ENCODE measurements at places on chromosomes 5 and 9. TPM values are rescaled to one million over a fixed set of nuclear protein-coding genes. Genes with fewer than 3 reads are reported as not detected.

GRCh38 chr9:99119976-99120655 lies 15.2 kb downstream of the TGFBR1 start:
- no peak for DNase-seq

- no peak for DNase-seq
Observed at GRCh38 chr9:14068690-14069089, 245.3 kb downstream of the NFIB start.

DNA sequence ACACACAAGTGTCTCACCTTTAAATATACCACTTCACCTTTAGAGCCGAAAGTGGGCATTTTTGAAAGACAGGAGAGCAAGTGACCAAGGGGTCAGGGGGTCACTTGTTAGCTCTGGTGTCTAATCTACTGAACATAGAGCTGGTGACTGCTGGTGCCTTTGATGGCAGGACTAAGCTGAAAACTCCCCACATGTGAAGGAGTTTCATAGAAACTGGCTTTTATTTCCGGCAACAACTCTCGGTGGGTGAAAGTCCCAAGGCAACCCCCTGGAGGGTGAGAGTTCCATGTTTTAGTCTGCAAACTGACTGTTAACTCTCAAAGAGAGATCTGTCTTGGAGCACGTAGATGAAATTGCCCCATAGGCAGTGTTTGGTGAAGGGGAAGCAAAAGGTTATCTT lies 466.9 kb downstream of the DMRTA1 start:
- no peak for DNase-seq

GRCh38 chr5:149664666-149665415 lies 65.3 kb upstream of the PPARGC1B start:
- DNase-seq = no peak

DNA sequence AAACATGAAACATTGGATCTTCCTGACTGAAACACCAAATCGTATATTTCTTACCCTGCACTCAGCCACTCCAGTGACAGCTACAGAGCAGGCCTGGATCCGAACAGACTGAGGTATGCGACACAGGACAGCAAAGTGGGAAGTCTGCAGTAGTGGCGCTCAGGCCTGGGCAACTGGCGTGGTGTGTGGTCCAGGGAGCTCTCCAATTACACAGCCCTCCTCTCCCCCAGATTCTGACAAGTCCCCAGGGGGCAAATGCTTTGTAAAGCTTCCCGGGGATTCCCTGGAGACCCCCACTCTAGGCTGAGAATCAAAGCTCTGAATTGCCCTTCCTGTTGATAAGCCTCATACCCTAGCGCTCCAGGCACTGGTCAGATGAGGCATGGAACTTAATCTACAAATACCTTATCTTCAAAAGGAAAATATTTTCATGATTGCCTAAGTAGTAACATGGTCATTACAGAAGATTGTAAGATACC lies 104.8 kb upstream of the ERCC6L2 start:
- DNase-seq = no peak

- no peak for DNase-seq
Observed at GRCh38 chr5:3899093-3899492, 303.5 kb downstream of the IRX1 start.

- DNase-seq = no peak
Observed at GRCh38 chr5:65190328-65191053, 291.2 kb downstream of the ADAMTS6 start.

DNA sequence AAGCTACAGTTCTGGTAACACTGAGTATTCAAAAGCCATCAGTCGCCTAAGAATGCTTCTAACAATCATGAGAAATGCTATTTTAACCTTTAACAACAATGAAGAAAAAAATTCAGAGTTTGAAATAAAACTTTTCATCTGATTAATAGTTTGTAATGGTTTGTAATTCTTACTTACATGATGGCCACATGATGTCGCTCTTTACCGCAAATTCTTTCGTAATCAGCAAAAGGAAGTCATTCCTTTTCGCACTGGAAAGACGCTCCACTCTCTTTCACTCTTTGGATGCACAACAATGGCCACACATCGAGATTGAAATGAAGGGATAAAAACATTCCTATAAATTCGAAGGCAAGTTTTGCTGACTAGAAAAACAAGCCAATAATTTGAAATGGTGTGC lies at the start of gene PCDHA7:
Gene PCDHA7 (plus strand): TSS at position 277 of the 400 bp plus-strand sequence. CDS start 115 bp downstream, at position 392.
- no peak for DNase-seq

DNA sequence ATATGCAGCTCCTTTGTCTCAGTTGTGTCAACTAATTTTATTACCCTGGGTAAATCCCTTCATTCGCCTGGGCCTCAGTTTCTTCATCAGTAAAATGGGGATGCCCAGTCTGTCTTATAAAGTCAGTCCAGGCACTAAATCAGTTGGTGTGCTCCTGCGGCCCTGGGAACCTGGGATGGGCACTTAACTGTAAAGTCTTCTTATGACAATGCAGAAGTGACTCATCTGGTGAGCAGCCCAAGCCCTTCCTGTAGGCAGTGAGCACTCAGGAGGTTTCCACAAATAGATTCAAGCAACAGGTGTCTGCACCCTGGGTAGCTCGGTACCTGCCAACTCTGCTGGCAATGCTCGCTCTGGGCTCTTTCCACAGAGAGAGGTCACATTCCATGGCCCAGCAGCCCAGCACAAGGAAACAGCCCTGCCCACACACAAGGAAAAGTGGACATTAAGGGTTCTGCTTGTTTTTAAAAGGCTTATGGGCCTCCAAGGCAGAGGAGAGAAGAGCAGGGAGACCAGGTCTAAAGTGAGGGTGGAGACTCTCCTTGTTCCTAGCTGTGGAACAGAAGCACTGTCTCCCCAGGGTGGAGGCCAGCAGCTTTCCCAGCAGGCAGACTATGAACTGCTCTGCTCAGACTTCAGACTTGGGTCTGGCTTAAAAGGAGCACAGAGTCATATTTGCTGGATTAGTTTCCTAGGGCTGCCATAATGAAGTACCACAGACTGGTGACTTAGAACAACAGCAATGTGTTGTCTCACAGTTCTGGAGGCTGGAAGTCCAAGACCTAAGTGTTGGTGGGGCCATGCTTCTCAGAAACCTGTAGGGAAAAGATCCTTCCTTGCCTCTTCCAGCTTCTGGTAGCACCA lies 89.7 kb upstream of the ADRA1B start:
- no peak for DNase-seq

DNA sequence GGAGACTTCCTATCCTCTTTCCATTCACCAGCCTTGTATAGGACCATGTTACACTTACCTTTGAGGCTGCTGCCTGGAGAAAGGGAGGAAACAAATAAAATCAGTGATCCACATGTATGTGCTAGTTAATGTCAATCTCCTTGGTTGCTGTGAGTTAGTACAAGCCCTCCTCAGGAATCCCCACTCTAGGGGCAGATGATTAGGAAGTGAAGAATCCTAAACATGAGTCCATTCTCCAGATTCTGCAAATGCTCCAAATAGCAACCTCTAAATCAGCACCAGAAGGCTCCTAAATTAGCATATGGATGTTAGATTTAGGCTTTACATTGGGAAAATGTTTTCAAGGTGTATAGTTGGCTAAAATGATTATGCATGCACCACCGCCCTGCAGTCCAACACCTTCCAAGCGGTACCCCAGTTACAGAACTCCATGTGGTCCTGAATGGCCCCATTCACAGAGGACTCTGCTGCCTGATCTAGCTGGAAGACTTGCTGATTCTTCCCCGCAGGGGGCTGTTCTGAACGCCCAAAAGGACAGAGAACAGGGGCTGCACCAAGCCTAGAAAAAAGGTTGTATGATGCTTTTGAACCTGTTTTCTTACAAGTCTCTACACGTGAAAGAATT lies 123.2 kb downstream of the TLE1 start:
- DNase-seq = no peak

GRCh38 chr9:93261281-93261680 lies 77.3 kb downstream of the WNK2 start:
- no peak for DNase-seq

The SMIM33 gene
- 0.37 TPM for total RNA-seq

The FOXD4L6 gene
- total RNA-seq = not detected

The CORO2A gene
- 0.92 TPM for total RNA-seq
